Left lung (tissue), 14 donors: ENCODE measurements at places on chromosomes 12 and 14. TPM values are rescaled to one million over a fixed set of nuclear protein-coding genes. Genes with fewer than 3 reads are reported as not detected.
A peak's percentile ranks its signal among the peaks of the same experiment; 100 is the strongest.

The PRKD1 gene
- total RNA-seq = 15.5 TPM

The TAS2R14 gene
- total RNA-seq = 1.2 TPM

GRCh38 chr14:98956181-98956580 is 315.8 kb downstream of the BCL11B start:
- no peak for DNase-seq
- H3K36me3 ChIP-seq = no peaks in the 10 kb centered on the region
- no peaks in the 10 kb centered on the region for H3K4me1 ChIP-seq
- H3K27ac ChIP-seq = no peak overlapping the region
- H3K27me3 ChIP-seq = no peaks in the 10 kb centered on the region

The KLRD1 gene
- 4.6 TPM for total RNA-seq

The YY1 gene
- 59.0 TPM for total RNA-seq

The HOTAIR gene
- not detected for total RNA-seq

GRCh38 chr14:75297411-75298040 is 18.9 kb downstream of the FOS start:
- H3K4me3 ChIP-seq = no peak overlapping the region
- no peaks in the 10 kb centered on the region for H3K27me3 ChIP-seq
- no peaks in the 10 kb centered on the region for H3K36me3 ChIP-seq
- peak overlapping the region; percentile 95 for H3K27ac ChIP-seq

The WIF1 gene
- 78.1 TPM for total RNA-seq

The CPM gene
- total RNA-seq = 194 TPM

The MORN3 gene
- 1.0 TPM for total RNA-seq

The BCL7A gene
- 11.1 TPM for total RNA-seq

GRCh38 chr12:62846491-62846890 is 88.5 kb downstream of the PPM1H start:
- no peaks in the 10 kb centered on the region for H3K36me3 ChIP-seq
- DNase-seq = no peak
- no peaks in the 10 kb centered on the region for H3K4me1 ChIP-seq
- no peaks in the 10 kb centered on the region for H3K27me3 ChIP-seq

DNA sequence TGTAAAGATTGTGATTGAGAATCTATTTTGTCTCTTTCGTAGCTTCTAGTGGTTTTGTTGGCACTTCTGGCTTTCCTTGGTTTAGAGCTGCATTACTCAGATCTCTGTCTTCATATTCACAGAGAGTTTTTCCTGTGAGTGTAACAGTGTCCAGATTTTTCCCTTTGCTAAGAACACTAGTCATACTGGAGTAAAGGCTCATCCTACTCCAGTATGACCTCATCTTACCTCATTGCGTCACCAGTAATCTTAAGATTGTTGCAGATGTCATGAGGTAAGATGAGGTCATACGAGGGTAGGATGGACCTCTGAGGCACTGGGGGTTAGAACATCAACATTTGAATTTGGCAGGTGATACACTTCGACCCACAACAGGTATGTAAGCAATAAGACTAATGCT is 461.2 kb downstream of the FLRT2 start:
- no peak overlapping the region for H3K4me3 ChIP-seq
- H3K36me3 ChIP-seq = no peaks in the 10 kb centered on the region
- H3K27me3 ChIP-seq = no peaks in the 10 kb centered on the region
- no peaks in the 10 kb centered on the region for H3K4me1 ChIP-seq

DNA sequence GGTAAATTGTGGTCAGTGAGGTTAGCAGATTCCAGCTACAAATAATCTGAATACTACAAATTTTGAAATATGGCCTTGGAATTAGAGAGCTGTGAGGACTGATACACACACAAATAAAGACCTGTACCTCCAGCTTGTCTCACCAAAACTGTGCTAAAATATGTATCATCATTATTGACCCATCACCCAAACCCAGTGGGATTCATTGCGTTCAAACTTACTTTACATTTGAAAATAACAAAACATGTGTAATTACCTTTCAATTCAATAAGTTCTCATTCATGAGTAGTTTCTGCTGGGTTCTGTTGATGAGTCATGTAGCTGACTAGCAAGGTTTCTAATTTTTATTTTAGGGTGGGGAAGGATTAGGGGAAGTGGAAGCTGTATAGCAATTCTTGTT is 170.9 kb downstream of the MSRB3 start:
- DNase-seq = no peak
- H3K4me1 ChIP-seq = no peaks in the 10 kb centered on the region
- no peaks in the 10 kb centered on the region for H3K27me3 ChIP-seq
- no peak overlapping the region for H3K4me3 ChIP-seq
- H3K27ac ChIP-seq = no peak overlapping the region

The TAS2R46 gene
- 1.0 TPM for total RNA-seq

GRCh38 chr12:96228566-96229248 is 34.5 kb downstream of the ELK3 start:
- no peak overlapping the region for H3K27ac ChIP-seq
- H3K27me3 ChIP-seq = no peaks in the 10 kb centered on the region
- no peak overlapping the region for H3K4me3 ChIP-seq
- H3K36me3 ChIP-seq = no peaks in the 10 kb centered on the region
- H3K4me1 ChIP-seq = peaks cover 3% of the 10 kb centered on the region

DNA sequence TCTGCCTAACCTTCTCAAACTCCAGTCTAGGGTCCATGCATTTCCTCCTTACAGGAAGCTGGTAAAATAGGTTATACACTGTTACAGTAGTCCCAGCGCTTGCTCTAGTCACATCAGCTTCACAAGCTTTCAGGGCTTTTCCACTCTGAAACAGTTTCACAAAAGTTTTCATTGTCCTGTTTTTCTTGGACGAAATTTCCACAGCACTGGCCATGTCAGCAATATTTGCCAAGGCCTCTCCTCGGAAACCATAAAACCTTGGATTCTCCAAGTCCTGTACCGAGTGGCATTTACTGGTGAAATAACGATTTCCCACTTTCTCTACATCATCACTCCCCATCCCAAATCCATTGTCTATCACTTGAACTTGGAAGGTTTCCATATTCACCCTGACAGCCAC is 2.1 kb downstream of the MLH3 start:
- H3K4me3 ChIP-seq = no peak overlapping the region
- H3K27me3 ChIP-seq = no peaks in the 10 kb centered on the region
- no peak for DNase-seq

The MGST1 gene
- total RNA-seq = 679 TPM

DNA sequence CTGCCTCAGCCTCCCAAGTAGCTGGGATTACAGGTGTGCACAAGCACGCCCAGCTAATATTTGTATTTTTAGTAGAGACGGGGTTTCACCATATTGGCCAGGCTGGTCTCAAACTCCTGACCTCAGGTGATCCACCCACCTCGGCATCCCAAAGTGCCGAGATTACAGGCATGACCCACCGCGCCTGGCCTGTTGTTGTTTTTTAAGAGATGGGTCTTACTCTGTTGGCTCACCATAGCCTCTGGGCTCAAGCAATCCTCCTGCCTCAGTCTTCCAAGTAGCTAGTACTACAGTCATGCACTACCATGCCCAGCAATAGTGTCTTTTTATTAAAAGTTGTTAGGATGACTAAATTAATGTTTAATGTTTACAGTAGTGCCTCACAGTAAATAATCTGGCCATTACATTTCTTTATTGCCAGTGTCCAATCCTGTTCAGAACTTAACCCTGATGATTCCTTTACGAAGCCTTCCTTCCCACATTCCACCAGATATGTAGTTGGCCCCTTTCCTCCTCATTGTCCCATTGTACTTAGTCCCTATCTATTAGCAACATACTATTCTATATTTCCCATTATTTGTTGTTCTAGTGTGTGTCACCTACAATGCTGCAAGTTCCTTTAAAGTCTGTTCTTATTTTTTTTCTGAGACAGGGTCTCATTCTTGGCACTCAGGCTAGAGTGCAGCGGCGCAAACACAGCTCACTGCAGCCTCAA is 8.8 kb upstream of the SMARCC2 start:
- H3K4me3 ChIP-seq = no peak overlapping the region
- H3K36me3 ChIP-seq = no peaks in the 10 kb centered on the region
- peaks cover 6% of the 10 kb centered on the region for H3K4me1 ChIP-seq
- no peak overlapping the region for H3K27ac ChIP-seq

The TAC3 gene
- total RNA-seq = not detected

The LRTM2 gene
- not detected for total RNA-seq

DNA sequence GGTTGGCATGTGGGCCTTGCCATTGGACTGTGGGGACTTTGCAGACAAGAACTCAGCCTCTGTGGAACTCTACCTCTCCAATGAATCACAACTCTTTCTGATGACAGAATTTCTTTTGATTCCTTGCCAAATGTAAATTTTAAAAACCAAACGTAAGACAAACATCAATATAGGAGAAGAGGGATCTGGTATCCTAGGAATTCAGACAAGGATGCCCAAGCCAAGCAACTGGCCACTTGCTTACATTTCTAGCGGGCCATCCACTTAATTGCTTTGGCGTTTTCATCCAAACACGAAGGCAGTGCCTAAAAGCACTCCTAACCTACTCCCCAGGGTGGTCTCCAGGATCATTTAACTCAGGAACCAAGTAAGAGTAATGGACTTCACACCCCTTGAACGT is 23.4 kb upstream of the RAB35 start:
- H3K4me1 ChIP-seq = no peaks in the 10 kb centered on the region
- H3K36me3 ChIP-seq = peaks cover 100% of the 10 kb centered on the region
- H3K27ac ChIP-seq = no peak overlapping the region
- no peak overlapping the region for H3K4me3 ChIP-seq
- DNase-seq = no peak

DNA sequence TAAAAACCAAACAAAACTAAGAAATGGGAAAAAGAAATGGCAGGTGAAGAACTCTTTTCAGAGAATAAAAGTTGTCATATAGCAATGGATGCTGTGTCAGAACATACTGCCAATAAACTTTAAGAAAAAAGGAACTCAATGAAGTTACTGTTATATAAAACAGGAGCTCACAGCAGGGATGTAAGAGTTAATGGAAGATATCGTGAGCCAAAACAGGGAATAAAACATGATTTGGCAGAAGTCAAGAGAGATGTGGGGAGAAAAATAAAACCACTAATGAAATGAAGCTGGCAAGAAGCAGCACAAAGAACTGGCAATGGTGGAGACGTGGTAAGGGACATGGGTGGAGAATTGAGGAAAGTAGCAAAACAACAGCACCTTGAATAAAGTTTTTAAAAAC is 61.0 kb downstream of the TAOK3 start:
- no peaks in the 10 kb centered on the region for H3K36me3 ChIP-seq
- H3K27me3 ChIP-seq = no peaks in the 10 kb centered on the region
- no peak for DNase-seq
- H3K4me1 ChIP-seq = peaks cover 4% of the 10 kb centered on the region
- no peak overlapping the region for H3K4me3 ChIP-seq
- H3K27ac ChIP-seq = no peak overlapping the region

- H3K27ac ChIP-seq = no peak overlapping the region
- H3K4me3 ChIP-seq = no peak overlapping the region
- peaks cover 40% of the 10 kb centered on the region for H3K27me3 ChIP-seq
- DNase-seq = no peak
- H3K36me3 ChIP-seq = no peaks in the 10 kb centered on the region
Measured at GRCh38 chr14:102548616-102549240, 39.2 kb upstream of the ANKRD9 start.

DNA sequence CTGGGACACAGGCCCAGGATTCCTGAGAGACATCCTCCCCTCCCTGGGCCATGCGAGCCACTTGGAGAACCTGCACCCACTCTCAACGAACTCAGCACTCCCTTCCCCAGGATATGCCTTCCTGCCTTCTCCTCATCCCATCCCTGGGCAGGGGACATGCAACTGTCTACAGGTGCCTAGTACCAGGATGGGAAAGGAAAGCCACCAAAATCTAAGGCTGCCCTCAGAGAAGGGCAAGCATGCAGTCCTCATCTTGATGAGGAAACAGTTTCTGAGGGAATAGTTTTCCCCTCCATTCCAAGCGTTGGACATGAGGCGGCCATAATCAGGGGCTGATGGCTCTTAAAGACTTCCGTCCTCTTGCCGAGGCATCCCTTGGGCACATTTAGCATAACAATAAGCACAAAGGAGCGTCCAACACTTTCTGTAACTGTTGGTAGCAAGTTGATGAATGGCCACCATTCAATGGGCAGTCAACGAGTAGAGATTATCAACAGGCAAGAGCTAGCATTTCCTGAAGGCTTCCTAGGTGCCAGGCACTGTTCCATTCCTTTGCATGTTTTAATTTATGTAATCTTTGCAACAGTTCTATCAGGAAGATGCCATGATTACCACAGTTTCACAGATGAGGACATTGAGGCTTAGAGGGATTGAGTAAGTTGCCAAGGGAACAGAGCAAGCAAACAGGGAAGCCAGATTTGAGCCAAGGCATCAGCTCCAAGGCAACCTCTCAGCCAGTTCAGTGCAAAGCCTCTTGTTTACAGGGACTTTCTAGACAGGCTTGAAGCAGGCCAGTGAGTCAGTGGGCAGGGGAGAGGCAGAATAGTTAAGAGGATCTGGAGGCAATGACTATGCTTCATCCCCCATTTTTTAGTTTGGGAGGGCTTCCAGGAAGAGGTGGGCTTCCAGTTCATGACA is 105.1 kb downstream of the SINHCAF start:
- H3K4me1 ChIP-seq = no peaks in the 10 kb centered on the region
- no peak for DNase-seq
- no peak overlapping the region for H3K4me3 ChIP-seq
- no peak overlapping the region for H3K27ac ChIP-seq

DNA sequence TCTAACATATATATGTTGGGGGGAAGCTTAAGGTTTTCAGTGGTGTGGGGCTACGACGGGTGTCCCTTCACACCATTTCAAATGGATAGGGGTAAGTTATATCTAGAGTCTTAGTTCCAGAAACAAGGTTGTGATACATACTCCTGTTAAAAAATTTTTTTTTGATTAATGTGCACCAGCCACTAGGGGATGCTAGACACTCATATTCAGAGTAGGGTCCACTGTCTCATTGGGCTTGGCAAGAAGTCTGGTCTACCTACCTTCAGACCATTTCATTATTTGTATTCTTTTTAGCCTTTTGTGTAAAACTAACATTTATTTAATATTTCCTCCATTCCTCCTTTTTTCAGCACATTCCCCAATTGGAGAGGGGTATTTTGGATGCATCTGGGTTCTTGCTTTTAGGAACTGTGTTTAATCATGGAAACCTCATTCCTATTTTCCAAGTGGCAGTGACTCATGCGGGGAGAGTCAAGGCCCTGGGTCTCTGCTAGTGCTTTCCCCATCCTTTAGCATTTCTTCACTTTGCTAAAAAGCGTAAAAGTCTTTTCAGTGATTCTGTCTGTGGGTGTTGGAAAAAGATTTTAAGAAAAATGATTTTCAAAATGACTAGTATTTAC is 33.4 kb downstream of the ANO4 start:
- peak; percentile 1 for DNase-seq
- H3K27ac ChIP-seq = no peak overlapping the region
- H3K27me3 ChIP-seq = no peaks in the 10 kb centered on the region
- no peak overlapping the region for H3K4me3 ChIP-seq

DNA sequence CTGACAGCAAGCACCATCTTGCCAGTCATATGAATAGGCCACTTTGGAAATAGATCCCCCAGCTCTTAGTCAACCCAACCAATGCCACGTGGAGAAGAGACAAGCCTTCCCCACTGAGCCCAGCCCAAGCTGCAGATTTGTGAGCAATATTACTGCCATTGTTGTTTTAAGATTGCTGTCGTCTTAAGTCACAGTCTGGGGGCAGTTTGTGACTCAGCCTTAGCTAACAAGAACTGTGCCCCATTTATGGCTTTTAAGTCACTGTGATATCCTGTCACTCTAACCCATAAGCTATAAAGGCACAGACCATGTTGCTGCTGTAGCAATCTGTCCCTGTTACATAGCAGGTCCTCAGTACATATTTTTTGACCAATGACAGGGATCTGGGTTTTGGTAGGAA is 464.2 kb downstream of the MED13L start:
- no peaks in the 10 kb centered on the region for H3K27me3 ChIP-seq
- H3K4me1 ChIP-seq = no peaks in the 10 kb centered on the region
- no peak for DNase-seq

The LALBA gene
- total RNA-seq = not detected
